ENCODE measurements at places on chromosomes 1 and 21.
A peak's percentile ranks its signal among the peaks of the same experiment; 100 is the strongest.

DNA sequence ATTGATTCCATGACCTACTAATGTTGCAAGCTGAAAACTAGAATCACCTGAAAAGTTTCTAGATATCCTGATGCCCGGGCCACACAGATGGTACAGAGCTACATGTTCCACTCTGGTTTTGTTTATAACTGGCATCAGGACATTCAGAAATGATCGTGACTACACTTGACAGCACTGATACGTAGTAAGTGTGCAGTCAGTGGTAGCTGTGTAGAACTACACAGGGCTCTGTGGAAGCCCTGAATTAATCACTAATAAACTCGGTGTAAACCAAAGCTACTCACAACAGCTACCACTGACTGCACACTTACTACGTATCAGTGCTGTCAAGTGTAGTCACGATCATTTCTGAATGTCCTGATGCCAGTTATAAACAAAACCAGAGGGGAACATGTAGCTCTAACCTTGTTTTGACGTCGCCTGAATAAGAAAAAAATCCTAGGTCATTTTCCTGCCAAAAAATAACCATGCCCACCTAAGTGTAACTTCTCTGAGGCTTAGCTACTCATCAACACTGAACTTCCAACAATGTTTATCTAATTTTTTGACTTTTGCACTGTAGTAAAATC lies 149.7 kb downstream of the TGFBR3 start:
- DNase-seq: no peak

DNA sequence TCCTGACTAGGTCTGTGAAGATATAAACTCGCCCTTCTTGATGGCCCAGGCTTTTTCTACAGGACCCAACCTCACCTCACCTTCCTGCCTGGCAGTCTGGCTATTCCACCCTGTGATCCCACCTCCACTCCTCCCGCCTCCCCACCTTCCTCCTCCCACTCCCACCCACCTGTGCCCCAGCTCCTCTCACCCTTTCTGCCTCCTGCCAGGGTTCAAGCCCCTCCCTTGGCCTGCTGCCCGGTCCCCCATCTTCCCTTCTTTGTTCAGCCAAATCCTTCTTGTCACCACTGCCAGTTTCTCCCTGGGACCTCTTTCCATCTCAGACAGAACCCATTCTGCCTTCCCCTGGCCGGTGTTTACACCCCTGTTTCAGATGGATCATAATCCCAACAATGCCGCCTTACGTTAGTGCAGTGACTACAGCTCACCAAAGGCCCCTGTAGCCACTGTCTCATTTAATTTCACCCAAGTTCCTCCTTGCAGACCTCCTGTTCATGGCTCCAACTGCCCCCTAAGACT lies 127.5 kb upstream of the EDN2 start:
- no peak for DNase-seq

- no peak for DNase-seq
Observed at GRCh38 chr1:86913399-86913895, 479 bp downstream of the SELENOF start.

DNA sequence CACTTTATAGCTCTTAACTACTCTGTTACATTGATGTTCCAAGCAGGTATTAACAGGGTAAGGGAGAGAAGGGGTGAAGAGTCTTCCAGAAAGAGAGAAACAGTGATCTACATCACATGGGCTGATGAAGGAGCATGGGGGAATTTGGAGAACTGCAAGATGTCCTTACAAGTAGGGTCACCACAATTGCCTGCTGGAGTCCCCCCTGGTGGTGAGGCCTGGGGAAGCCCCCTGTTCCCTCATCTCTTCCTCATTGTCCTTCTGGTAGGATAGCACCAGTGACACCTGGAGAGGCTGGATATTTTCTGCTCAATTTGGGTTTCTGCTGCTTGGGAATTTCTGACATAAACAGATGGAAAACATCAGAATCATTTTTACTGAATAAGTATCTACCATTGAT lies 126.6 kb downstream of the RUNX1 start:
- DNase-seq: no peak

DNA sequence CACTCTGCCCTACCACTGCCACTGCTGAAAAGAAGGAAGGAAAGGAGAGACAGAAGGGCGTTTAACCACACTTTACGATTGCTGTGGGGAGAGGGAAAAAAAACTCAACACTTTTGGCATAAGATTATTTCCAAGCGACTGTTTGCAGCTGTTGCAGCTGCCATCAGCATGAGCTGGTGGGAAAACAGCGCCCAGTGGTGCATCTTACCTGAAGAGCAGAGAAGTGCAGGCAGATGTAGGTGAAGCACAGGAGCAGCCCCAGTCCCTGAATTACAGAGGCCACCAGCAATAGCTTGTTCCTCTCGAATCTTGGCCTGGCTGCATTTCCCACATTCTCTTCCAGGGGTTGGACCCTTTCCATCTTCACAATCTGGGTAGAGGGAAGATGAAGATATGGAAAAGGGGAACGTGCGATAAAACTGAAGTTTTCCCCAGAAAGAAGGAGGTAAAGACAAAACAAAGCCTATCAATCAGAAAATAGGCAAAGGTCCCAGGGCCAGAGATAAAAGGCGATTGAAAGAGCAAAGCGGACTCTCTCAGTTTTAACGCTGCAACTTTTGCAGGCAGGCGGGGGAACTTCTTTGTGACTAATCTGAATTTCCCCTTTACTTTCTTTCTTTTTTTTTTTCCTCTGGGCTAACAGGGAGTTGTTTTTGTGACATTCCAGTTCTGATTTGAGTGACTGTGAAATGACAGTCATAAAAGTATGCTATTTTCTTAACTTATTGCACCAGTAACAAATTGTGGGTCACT lies at the start of gene TNFSF4:
Gene TNFSF4 (minus strand): TSS at position 516 of the 753 bp plus-strand sequence. CDS start 155 bp downstream, at position 361.
- DNase-seq: no peak

DNA sequence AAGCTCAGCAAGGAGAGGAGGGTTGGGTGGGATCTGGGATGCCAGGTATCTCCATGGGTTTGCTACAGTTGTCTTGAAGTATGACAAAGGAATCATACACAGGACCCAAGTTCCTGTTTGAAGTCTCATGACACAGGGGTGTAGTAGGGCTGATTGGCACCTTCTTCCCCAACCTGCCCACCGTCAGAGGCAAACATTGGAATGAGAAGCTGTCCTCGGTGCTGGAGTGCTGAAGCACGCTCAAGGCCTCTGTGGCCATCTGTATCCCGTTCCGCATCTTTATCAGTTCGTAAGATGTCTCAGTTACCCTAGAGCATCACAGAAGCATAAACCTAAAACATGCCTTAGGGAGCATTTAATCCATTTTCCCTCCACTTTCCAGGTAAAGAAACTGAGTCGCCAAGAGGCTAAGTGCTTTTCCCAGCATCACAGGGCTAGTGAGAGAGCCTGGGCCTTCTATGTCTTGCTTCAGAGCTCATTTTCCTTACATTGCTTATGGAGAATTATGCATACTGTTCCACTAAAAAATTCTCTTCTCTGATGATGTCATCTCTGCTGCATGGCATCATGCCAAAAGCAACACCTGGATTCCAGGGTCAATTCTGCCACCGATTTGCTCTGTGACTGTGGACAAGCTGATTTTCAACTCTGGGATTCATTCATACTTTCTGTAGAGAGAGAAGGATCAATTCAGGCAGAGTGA lies 34.2 kb downstream of the VWA5B1 start:
- no peak for DNase-seq

- DNase-seq: no peak
Observed at GRCh38 chr1:219523411-219523810, 89.5 kb downstream of the ZC3H11B start.

DNA sequence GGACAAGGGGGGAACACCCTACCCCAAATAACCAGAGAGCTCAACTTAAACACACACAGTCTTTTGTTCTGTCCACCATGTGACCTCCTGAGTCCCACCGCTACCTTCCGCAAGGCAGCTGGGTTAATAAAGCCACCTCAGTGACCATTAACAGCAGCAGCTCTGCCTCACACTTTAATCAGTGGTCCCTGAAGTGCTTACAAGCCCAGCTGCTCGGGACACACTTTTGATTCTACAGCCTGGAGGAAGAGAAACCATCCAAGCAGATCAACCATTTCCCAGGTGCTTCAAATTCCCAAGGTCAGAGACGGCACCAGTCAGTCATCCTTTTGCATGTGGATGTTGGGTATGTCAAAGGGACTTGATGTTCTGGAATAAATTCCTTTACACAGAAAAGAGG lies 70.1 kb downstream of the KCNJ15 start:
- peak; percentile 19 for DNase-seq
